SJSA1 (cell line): ENCODE measurements at places on chromosomes 12 and 14. TPM values are rescaled to one million over a fixed set of nuclear protein-coding genes. Genes with fewer than 3 reads are reported as not detected.

Gene DACT1
- 1.7 and 3.2 TPM in 2 replicates for total RNA-seq

Gene CLEC1B
- not detected in 2 replicates for total RNA-seq

Gene HELB
- 1.3 and 2.3 TPM in 2 replicates for total RNA-seq

Gene CLEC7A
- not detected in 2 replicates for total RNA-seq

Gene PSMB11
- total RNA-seq = not detected in 2 replicates

Gene OTX2
- not detected in 2 replicates for total RNA-seq

DNA sequence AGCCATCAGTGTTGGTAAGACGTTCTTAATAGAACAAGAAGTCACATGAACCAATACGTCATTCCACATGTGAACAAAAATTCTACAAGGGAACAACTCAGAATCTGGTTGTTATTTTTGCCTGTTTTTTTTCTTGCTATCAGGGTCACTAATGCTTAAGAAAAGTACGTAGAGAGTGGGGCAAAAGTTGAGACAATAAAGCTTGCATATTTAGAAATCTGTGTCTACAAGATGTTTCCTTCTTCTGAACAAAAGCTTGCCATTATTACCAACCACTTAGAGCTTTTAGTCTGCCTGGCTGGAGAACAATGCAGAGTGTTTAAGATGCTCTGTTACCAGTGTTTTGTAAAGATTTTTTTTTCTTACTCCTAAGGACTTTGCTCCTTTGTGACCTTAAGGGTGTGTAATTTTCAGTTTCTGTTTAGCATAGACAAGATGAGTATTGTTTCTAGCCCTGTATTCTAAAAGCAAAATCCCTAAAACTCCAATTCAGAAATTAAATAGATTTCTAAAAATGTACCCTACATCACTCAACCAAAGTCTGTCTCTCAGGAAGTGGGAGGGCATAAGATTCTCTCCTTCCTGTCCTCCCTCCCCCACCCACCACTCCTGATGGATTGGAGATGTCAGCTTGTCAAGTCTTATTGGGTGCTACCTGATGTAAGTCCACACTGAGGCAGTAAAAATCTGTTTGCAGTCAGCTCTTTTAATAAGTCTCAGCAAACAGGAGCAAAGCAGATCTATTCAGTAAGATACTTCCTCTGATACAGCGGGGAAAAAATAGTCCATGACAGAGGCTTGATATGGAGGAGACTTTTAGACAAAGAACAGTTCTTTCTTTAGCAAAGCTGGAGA, 267.6 kb downstream of the GRIN2B start:
- no peak overlapping the region for H3K27ac ChIP-seq
- DNase-seq = no peak
- H3K27me3 ChIP-seq = no peaks in the 10 kb centered on the region; the same call in 1 of the 2 replicates
- no peaks in the 10 kb centered on the region for H3K36me3 ChIP-seq
- H3K4me3 ChIP-seq = no peak overlapping the region

DNA sequence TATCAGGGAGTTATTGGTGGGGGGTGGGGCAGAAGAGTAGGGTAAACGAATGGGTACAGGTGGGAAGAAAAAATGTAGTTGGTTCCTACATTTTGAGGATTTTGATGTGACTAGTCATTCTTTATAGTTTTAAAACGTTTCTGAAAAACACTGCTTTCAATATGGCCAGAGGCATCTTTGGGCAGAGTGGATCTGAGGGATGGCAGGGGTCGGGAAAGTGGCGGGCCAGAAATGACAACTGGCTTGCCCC, 527 bp upstream of the ATP23 start:
- H3K36me3 ChIP-seq = peaks cover 4% of the 10 kb centered on the region
- no peak for DNase-seq
- H3K27ac ChIP-seq = peak overlapping the region; percentile 44
- peak overlapping the region; percentile 65 for H3K4me3 ChIP-seq

GRCh38 chr14:36339816-36340215, 19.4 kb upstream of the MBIP start:
- H3K4me3 ChIP-seq = no peak overlapping the region
- H3K36me3 ChIP-seq = no peaks in the 10 kb centered on the region
- H3K27ac ChIP-seq = no peak overlapping the region
- peaks cover 8% of the 10 kb centered on the region; the same call in 1 of the 2 replicates for H3K27me3 ChIP-seq

- H3K27ac ChIP-seq = no peak overlapping the region
- DNase-seq = no peak
- H3K27me3 ChIP-seq = no peaks in the 10 kb centered on the region
- H3K36me3 ChIP-seq = no peaks in the 10 kb centered on the region
- no peak overlapping the region for H3K4me3 ChIP-seq
These were observed 18.4 kb upstream of the RNU6-7 start for GRCh38 chr14:32183151-32184058.

DNA sequence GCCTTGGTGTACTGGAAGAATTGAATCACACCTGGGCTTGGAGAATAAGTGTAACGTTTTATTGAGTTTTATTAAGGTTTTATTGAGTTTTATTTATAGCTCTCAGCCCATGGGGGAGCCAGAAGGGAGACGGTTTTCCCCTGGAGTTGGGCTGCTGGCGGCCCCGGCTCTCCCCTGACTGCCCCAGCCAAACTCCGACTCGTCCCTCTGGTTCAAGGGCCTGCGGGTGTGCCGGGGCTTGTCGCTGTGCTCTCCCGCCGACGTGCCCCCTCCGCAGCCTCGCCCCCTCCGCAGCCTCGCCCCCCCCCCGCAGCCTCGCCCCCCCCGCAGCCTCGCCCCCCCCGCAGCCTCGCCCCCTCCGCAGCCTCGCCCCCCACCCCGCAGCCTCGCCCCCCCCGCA, 326.1 kb upstream of the RTL1 start:
- no peak overlapping the region for H3K4me3 ChIP-seq
- no peaks in the 10 kb centered on the region for H3K27me3 ChIP-seq
- no peaks in the 10 kb centered on the region for H3K36me3 ChIP-seq
- H3K4me1 ChIP-seq = no peaks in the 10 kb centered on the region
- H3K27ac ChIP-seq = no peak overlapping the region
- DNase-seq = no peak

- no peak for DNase-seq
- H3K4me3 ChIP-seq = no peak overlapping the region
These were observed 68.9 kb downstream of the TESC start for GRCh38 chr12:117030187-117030900.

DNA sequence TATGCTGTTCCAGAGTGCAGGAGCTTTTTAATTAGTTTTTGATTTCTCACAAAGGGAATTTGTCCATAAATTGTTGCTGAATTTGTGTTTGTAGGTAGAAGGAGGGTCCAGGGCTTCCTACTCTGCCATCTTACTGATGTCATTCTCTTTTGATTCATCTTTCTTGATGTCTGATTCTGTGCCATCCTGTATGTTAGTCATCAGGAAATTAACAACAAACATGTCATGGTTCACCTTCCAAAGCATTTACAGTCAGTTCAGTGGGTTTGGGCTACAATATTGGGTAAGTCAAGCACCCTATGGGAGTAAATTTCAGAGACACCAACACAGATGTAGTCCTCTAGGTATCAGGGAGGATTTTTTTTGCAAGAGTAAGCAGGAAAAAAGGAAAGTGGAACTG, 135.2 kb upstream of the SLC38A2 start:
- DNase-seq = peak; percentile 57
- H3K4me3 ChIP-seq = no peak overlapping the region
- no peaks in the 10 kb centered on the region for H3K4me1 ChIP-seq
- H3K27ac ChIP-seq = no peak overlapping the region

- no peak for DNase-seq
- no peak overlapping the region for H3K4me3 ChIP-seq
- H3K4me1 ChIP-seq = no peaks in the 10 kb centered on the region
These were observed 286.6 kb downstream of the C12orf75 start for GRCh38 chr12:105616971-105617540.

DNA sequence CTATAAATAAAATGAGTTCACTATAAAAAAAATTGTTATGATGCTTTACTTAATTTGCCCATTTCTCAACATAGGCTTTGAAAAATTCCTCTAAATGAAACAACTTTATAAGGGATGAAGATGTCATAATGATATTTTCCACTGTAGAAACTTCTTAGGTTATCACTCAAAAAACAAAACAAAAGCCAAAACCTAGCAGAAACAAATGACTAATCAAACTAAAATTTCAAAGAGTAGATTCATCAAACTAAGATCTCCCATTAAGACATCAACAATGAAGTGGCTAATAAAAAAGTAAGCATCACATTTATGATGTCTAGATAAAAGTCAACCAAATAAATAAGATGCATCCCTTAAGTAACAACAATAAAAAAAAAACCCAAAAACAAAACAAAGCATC, 36.9 kb upstream of the TTC7B start:
- no peak overlapping the region for H3K4me3 ChIP-seq
- no peak overlapping the region for H3K27ac ChIP-seq
- peaks cover 4% of the 10 kb centered on the region for H3K4me1 ChIP-seq
- H3K27me3 ChIP-seq = no peaks in the 10 kb centered on the region

- peaks cover 6% of the 10 kb centered on the region for H3K4me1 ChIP-seq
- H3K27me3 ChIP-seq = peaks cover 55% of the 10 kb centered on the region
- peak; percentile 49 for DNase-seq
- H3K4me3 ChIP-seq = no peak overlapping the region
- no peaks in the 10 kb centered on the region for H3K36me3 ChIP-seq
These were observed 355.0 kb downstream of the SNAPC1 start for GRCh38 chr14:62117010-62117750.

DNA sequence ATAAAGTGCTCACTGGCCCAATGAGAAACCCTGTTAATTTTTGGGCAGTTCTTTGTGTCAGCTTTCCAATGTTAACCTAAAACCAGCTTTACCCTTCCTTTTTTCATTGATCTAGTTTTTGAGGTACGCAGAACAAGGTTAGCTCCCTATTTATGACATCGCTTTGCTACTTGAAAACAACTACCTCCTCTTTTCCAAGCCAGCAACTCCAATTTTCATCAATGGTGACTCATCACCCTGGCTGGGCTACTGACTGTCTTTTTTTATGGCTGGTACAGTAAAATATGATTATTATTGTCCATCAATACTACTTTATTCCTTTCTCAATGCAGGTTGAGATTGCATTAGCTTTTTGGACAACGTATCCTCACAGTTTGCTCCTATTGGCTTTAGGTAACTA, 22.5 kb upstream of the AKAP6 start:
- H3K27me3 ChIP-seq = no peaks in the 10 kb centered on the region
- DNase-seq = no peak
- H3K4me3 ChIP-seq = no peak overlapping the region

- no peak for DNase-seq
- no peaks in the 10 kb centered on the region for H3K27me3 ChIP-seq
- 0 out of 2 replicates have a peak, but pooled peaks cover 2% of the 10 kb centered on the region for H3K36me3 ChIP-seq
- no peak overlapping the region for H3K27ac ChIP-seq
- H3K4me1 ChIP-seq = peaks cover 31% of the 10 kb centered on the region
- no peak overlapping the region for H3K4me3 ChIP-seq
These were observed 39.7 kb downstream of the FMNL3 start for GRCh38 chr12:49667325-49668090.

DNA sequence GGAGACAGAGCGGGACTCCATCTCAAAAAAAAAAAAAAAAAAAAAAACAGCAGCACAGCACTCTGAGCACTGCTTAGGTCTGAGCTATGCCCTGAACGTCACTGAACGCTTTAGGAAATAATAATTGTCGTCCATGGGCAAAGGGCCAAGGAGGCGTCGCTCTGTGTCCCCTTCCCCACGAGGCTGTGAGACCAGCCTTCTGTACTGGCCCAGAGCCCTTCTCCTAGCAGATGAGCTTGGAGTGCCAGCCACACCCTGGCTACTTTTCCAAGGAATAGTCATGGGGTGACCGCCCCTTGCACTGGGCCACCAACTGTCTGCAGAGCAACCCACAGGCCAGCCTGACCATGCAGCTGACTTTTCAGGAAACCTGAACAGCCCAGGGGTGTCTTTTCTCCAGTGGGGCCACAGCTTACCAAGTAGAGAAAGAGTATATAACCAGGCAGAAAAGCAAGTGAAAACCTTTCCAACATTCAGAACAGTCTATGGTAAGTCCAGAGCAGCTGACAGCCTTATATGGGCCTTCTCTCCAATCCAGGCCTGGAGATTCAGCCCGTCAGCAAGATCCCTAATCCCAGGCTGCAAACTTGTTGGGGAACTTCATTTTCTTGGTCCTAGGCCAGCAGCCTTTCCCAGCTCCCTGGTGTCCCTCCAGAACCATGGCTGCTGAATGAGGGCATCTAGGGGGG, 28.5 kb downstream of the CD9 start:
- no peak for DNase-seq
- peaks cover 80% of the 10 kb centered on the region for H3K36me3 ChIP-seq
- H3K4me3 ChIP-seq = no peak overlapping the region
- H3K27me3 ChIP-seq = no peaks in the 10 kb centered on the region
- peaks cover 59% of the 10 kb centered on the region for H3K4me1 ChIP-seq
